IPS-NIHi11 (cell line): ENCODE measurements at places on chromosomes 3 and 15.

DNA sequence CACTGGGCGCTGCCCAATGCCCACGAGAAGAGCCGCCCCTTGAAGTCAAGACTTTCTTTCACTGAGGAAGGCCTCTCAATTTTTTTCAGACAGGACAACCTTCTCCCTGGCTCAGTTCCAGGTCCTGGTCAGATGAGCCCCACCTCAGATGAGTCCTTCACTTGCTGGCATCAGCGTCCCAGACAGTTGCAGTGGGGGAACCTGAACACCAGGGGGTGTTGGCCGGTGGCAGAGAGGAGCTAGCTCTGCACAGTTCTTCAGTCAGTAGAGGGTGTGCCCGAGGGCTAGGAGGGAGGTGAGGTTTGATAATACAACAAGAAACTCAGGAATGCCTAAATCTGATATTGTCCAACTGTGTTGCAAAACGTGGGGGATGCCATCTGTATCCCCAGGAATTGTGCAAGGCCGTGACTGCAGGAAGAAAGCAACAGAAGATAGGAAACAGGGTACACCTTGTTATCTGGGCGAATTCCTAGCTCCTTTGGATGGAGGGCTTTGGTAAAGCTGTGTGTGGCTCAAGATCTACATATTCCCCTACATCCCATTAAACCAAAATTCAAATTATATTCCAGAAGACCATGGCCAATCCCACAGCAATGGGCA lies 34.3 kb downstream of the CCR3 start:
- DNase-seq: peak; percentile 67

DNA sequence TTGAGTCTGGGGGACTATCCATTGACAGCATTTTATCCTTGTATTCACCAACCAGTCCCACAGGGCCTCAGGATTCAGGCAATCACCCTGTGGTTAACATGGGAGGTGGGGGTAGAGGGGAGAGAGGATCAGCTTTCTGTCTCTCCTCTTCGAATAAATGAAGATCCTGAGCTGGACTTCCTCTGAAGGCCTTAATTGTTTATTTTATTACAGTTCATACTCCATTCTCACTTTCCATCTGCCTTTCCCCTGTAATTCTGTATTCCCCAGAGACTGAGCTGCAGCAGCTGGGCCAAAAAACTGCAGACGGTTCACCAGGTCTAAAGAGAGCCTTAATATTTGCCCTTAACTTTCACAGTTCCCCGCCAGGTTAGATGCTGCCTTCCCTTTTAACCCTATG lies 11.9 kb downstream of the TAGLN3 start:
- DNase-seq: no peak

GRCh38 chr3:11134794-11135193 lies 19.5 kb upstream of the HRH1 start:
- DNase-seq: no peak

GRCh38 chr3:25508901-25509300 lies 80.8 kb downstream of the RARB start:
- no peak for DNase-seq

- no peak for DNase-seq
Observed at GRCh38 chr15:61032600-61033286, 196.4 kb downstream of the RORA start.

GRCh38 chr3:161423911-161424522 lies 52.7 kb upstream of the SPTSSB start:
- DNase-seq: peak; percentile 46

DNA sequence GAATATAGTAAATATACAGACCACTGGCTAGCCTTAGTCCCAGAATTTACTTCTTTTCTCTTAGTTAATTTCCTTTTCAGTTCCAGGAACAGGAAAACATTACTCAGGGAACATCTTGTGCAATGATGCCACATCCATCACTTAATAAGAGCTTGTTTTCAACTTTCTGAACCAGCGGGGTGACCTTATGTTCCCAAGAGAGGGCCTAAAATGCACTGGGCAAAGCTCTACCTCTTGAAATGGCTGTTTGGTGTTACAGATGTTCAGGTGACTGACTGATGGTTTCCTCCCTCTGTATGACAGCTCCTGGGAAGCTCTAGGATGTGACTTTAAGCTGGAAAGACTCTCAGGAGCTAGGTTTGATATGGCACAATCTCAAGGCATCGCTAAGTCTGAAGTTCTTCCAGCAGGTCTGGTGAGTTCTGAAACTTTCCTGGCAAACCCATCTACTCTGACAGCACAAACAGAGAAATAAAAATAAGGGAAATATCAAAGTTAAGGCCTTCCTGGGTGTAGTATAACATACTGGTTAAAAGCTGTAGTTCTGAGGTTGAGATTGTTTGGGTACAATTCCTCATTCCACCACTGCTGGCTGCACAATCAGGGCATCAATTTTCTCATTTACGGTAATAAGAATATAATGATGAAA lies 98.6 kb downstream of the ZIC1 start:
- no peak for DNase-seq

DNA sequence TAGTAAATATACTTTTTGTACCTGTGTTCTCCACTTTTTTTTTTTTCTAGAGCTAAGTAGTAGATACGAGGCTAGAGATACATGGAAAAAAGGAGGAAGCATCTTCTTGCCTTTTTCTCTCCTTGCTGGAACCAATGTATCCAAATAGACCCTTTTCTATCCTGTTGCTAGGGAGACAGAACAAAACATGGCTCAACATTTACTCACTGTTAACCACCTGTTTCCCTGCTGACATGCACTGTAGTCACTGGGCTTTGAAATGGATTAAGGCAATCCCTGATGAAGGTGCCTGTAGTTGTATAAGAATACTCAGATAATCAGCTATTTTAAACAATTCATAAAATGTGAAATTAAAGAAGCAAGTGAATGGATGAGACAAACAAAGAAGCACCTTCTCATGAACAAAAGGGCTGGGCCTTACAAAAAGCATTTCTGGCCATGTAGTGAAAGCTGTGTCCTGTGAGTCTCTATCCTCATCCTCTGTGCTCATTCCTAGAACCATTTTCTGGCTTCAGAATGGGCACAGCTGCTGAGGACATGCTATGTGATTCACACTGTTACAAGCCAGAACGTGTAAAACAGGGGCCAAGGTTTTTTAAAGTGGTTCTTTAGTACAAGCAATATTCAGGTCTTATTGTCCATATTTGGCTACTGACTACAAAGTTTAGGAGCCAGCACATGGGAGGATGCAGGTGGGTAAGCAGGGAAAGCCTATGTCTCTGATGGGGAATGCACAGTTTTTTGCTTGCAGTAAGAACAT lies 100.4 kb upstream of the NDN start:
- no peak for DNase-seq
